ENCODE measurements at places on chromosomes 6 and 20.

DNA sequence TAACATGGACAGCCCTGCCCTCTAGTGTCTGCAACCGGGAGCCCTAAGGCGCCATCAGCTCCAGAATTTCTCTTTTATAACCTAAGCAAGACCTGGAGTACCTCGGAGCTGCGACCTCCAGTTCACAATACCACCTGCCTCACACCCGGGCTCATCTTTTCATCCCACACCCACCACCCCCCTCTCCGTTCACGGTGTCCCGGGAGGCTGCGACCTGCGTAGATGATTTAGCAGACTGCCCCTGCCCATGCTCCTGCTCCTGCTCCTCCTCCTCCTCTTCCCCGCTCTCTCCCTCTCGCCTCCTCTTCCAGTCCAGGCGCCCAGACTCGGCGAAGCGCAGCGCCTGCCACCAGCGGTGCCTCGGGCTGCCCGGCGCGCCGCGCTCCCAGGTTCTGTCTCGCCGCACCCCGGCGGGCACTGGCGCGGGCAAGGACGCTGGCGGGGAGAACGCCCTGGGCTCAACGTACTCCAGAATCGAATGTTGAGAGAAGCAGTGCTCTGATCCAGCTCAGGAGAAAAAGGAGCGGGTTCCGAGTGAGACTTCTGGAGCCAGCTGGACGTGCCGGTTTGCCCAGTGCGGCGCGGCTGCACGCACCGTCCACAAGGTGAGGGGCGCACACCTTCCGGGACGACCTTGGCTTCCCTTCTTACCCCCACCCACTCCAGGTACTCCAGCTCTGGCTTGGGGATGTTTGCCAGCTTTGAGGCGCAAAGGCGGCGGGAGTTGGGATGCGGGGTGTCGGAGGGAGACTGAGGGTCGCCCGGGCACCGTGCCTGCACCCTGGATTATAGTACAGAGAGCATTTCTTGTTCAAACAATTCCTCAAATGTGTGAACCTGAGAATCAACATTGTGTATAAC, at the start of gene HTR1E:
Gene HTR1E (plus strand): TSS at position 310 of the 861 bp plus-strand sequence. CDS start 77,807 bp downstream, outside the sequence.
- peak; percentile 55 for DNase-seq

GRCh38 chr6:152585236-152585635, 51.9 kb downstream of the SYNE1 start:
- DNase-seq: no peak

- DNase-seq: no peak
Observed at GRCh38 chr6:166439366-166440091, 56.8 kb upstream of the MPC1 start.

DNA sequence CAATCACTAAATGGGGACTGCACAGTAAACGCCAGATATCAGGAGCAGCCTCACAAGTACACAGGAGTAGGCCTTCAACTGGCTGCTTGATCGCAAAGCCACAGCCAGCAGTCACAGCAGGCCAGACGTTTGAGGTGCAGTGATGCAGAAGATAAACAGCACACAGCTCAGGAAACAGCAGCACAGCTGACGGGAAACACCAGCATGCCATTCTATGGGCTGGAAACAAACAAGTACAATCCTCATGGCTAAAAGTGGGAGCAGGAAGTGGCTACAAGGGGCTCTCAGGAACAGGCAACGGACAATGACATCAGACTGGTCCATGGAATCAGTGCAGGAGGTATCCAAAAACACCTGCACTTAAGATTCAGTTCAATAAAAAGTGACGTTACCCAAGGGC, 111.0 kb downstream of the DTNBP1 start:
- DNase-seq: peak; percentile 64

DNA sequence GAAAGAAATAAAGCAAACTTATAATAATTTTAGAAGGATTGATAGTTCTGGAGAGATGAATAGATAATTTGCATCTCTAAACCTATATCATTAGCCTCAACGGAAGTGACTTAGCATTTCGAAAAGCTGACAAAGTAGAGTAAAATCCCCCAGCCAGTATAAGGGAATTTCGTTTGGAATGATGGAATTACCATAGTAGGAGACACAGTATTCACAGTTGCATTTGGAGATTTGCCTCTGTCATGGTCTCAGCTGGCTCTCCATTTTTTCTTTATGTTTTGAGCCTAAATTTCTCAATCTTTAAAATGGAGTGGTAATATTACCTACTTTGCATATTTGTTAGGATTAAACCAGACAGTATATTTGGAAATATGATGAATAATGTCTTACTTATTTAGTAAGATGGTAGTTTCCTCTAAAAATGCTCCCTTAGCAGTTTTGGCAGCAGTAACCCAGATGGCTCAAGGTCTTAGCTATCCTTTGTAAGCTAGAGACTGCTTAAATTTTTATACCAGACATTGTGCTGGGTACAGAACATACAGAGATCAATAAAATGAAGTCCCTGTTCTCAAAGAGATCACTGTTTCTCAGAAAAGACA, 58.2 kb downstream of the SMAP1 start:
- no peak for DNase-seq

DNA sequence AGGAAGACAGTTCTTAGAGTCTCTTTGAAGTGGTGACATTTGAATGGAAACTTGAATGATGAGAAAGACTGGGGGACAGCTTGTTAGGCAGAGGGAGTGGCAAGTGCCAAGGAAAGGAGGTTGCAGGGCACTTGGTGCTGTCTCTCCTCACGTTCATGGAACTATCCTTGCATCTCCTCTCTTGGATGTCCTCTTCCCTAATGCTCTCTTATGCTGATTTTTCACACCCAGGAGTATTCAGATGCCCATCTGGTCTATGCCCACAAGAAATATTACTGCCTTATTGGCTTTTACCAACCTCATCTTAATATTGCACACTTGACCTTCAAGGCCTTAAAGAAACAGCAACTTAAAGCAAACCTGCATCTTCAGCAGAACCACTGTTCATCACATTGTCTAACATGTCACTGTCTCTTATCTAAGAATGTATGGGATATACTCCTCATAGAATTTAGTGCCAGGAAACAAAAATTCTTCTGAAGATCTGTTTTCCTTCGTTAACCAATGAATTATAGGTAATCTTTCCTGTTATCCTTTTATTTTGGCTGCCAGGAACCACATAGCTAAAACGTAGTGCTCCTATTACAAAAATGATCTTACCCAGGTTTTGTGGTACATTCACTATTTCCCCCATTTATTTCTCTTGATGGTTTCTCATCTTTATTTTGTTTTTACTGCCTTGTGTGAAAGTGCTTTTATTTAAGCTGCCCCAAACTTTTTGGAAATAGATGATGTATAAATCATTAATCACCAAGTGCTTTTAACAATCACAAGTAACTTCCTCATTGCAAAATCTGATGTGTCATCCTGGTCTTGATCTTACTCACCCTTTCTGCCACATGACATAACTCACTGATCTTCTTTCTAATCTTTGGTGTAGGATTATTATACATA, 12.8 kb downstream of the RGS17 start:
- DNase-seq: no peak

DNA sequence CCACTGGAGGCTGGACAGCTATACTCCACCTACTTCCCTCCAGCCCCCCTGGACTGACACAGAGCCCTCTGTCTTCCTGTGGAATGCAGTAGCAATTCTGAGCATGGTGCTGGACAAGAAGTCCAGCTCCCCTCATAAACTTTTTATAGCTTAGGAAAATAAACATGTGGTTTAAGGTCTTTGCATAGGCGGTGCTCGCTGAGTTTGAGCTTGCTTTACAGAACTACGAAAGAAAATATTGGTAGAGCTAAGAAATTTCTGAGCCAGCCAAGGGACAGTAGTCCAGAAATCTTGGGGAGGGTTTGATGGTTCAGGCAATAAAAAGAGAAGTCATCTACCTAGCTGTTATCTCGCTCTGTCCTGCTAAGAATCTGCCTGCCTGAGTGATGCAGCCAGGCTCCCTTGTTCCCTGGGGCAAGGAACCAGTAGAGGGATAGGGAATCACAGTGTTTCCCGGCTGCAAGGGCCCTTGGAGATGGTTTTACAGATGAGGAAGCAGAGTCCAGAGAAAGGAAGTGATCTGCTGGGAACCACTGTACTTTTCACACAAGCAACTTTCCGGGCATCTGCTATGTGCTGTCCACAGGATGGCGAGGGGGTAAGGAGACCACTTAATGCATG, 343.4 kb downstream of the CDC5L start:
- no peak for DNase-seq

- DNase-seq: no peak
Observed at GRCh38 chr6:13488015-13488895, 855 bp upstream of the GFOD1 start.

- no peak for DNase-seq
Observed at GRCh38 chr6:56420296-56420695, 172.9 kb upstream of the COL21A1 start.

DNA sequence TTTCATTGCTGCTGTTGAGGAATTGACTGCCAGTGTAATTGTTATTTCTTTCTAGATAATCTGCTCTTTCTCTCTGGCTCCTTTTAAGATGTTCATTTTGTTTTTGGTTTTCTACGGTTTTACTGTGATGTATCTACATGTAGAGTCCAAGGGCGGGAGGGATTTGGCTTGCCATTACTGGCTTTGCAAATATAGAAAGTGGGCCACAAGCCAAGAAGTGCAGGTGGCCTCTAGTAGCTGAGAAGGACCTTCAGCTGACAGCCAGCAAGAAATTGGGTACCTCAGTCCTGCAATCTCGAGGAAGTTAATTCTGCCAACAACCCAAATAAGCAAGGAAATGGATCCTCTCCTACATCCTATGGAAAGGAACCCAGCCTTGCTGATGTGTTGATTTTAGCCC, 42.8 kb upstream of the GLP1R start:
- DNase-seq: peak; percentile 27

DNA sequence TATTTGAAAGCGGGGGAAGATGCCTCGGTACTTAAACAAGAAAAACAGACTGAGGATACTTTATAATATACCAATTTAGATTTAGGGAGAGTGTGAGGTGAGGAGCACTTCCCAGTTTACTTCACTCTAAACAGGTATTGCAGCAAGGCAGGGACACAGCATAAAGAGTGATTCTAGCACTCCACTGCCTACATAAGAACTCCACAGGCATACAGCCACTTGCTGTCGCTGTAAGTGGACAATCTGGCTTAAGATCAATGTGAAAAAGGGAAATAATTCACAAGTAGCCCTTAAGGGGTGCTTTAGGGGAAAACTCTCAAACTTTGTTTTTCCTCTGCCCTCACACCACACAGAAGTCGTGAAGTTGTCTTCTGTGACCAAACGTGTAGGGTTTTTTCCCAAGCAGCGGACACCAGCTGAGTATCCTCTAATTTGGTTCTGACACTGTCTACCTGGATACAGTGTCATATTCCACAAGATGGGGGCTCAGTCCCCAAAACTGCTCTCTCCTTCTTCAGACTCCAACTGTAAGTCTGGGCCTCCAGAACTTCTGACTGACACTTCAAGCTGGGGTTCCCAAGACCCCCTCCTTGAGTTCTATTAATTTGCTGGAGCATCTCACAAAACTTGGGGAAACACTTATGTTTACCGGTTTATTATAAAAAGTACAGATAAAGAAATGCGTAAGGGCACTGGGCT, 9.3 kb downstream of the ADNP start:
- no peak for DNase-seq

DNA sequence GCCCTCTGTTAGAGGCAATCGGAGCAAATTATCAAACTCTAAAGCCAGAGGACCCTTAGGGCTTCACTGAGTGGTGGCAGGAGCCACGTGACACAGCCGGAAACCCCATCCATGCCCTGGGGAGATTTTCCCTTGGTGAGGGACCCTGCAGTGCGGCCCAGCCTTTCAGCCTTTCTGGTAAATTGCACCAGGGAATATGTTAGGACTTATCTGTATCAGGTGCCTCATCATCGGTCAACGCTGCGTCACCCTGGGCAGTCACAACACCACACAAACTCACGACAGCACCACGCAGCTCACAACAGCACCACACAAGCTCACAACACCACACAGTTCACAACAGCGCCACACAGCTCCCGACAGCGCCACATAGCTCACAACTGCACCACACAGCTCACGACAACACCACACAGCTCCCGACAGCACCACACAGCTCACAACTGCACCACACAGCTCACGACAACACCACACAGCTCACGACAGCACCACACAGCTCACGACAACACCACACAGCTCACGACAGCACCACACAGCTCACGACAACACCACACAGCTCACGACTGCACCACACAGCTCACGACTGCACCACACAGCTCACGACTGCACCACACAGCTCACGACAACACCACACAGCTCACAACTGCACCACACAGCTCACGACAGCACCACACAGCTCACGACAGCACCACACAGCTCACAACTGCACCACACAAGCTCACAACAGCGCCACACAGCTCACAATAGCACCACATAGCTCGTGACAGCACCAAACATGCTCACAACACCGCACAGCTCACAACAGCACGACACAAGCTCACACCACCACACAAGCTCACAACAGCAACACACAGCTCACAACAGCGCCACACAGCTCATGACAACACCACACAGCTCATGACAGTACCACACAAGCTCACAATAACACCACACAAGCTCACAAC, 199.0 kb downstream of the DLL1 start:
- DNase-seq: no peak

GRCh38 chr6:97459986-97460385, 177.0 kb upstream of the MMS22L start:
- DNase-seq: no peak

GRCh38 chr6:33947916-33948594, 144.3 kb upstream of the MLN start:
- no peak for DNase-seq

GRCh38 chr6:111482188-111482958, 645 bp downstream of the REV3L start:
- DNase-seq: peak; percentile 83

- DNase-seq: peak; percentile 53
Observed at GRCh38 chr6:41051873-41052272, 1.1 kb upstream of the APOBEC2 start.

- DNase-seq: no peak
Observed at GRCh38 chr20:64037498-64038213, 1.7 kb downstream of the C20orf204 start.

DNA sequence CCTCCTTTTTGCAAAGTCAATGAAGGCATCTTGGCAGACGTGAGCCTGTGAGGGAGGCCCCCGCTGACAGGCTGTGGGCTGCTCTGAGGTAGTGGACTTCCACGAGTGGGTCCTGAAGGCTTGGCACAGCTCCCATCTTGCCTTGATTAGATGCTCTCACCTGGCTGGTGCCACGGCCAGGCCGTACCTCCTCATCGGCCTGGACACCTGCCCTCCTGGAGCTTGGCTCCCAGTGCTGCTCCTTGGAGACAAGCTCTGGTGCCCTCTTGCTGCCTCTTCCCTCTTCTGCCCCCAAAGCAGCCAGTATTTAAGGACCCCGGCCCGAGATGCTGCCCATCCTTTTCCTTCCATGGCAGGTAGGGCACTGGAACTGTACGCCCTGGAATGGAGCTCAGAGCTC, 93.5 kb downstream of the ERMARD start:
- no peak for DNase-seq

DNA sequence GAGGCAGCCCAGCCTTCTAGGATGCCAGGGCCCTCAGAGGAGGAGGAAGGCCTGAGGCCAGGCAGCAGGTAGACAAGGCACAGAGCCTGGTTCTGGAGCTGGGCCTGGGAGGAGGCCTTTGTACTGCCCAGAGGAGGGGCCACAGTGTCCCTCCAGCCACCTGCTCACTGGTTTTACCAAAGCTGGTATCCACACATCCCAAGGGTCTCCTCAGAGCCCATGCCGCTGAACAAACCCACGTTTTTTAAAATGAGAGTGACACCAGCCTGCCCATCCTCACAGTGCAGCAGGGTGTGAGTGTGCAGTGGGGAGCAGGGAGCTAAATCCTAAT, 162.7 kb downstream of the LY86 start:
- no peak for DNase-seq

Data from NAMALWA (cell line).